ENCODE measurements at places on chromosomes 11 and 22.

DNA sequence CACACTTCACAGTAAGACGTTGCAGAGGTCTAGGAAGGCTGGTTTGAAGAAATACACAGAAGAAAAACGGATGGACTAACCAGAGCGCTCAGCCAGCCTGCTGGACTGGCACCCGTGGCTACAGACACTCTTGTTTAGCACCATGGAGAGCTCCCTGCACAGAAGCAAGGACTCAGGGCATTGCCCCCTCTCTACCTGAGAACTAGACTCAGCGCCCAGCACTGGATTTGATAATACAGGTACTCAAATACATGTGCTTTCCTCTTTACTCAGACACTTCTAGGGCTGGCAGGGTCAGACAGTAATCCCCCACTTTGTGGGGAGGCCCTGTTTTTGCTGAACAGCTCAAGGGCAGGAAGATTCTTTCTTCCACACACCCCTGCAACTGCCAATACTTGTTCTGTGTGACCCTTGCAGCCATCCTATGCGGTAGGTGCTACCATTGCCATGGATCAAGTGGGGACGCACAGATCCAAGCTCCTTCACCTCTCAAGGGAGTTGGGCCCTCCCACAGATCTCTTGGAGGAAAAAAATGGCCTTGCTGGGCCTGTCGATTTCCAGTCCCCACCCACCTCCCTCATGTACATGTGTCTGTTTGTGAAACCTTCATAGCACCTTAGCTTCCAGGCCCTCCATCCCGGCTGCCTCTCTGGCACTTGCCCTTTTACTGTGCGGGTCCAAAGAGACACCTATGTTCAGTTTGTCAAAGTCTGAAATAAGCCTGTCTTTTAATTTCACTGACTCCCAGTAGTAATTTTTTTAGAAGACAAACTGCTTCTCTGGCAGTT is 5.1 kb upstream of the P2RX6 start:
- peak; percentile 63 for DNase-seq

DNA sequence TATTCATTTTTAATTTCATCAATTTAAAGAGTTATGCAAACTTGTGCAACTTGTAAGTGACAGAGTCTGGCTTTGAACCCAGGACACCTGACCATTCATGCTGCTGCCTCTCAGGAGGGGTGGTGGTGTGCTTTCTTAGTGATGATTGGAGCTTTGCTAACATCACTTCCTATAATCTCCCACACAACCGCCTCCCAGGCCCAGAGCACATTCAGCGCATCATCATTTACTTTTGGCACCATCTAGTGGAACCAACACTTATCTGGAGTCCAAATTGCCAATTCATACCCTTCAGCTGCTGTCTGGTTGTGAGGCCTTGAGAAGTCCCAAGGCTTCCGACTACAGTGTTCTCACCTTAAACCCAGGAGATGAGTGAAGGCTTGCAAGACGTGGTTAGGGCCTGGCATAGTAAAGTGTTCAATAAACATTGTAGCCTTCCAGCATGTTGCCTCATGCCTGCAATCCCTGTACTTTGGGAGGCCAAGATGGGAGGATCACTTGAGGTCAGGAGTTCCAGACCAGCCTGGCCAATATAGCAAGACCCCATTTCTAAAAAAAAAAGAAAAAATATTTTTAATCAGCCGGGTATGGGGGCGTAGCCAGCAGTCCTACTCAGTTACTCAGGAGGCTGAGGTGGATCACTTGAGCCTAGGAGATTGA is 1.1 kb upstream of the TTLL1 start:
- DNase-seq: peak; percentile 93

DNA sequence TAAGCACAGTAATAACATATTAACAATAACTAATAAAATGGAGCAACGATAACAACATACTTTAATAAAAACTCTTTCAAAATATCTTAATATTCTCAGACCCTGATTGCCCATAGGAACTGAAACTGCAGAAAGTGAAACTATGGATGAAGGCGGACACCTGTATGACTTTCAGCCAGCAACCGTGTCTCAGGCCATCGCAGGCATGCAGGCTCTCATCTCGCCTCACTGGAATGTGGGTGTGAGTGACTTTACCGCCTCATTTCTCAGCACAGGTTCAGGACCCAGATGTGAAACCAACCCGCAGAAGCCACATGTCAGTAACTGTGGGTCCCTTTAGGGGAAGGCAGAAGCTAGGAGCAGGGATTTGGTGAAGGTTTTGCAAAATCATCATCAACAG is 539.1 kb downstream of the FAM181B start:
- peak; percentile 9 for DNase-seq

- DNase-seq: peak; percentile 4
These were observed 68.7 kb upstream of the GDPD4 start for GRCh38 chr11:77370217-77370616.

- DNase-seq: no peak
These were observed 28.1 kb downstream of the IGSF9B start for GRCh38 chr11:133928628-133929059.

GRCh38 chr11:1005928-1006327 is 30.6 kb downstream of the MUC6 start:
- DNase-seq: peak; percentile 94

DNA sequence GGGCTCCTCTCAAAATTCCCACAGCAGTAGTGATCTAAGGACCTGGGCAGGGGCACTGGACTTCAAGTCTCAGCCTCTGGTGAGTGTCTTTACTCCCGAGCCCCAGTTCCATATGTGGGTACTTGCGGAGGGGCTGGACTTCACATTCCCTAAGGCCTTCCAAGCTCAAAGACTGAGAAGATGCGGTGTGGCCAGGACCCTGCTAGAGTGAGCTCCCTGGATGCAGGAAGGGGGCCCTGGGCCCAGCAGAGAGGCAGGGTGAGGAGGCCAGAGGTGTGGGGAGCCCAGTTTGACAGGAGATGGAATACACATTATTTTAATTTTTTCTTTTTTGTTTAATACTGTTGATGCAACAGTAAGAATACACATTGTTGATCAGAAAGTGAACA is 83.7 kb downstream of the IGLL1 start:
- no peak for DNase-seq

GRCh38 chr11:77658213-77659013 is 20.8 kb upstream of the CLNS1A start:
- no peak for DNase-seq

DNA sequence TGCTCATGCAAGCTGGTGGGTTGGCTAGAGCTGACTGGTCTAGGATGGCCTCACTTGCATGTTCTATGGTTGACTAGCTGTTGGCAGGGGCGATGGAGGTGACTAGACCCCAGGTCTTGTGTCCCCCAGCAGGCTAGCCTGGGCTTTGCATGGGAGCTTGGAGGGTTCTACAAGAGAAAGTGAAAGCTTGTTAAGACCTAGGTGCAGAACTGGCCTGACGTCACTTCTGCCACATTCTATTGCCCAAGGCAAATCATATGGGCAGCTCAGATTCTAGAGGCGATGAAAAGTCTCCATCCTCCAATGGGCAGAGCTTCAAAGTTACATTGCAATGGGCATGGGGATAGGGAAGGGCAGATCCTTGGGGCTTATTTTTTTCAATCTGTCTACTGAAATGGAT is 170.9 kb downstream of the MIAT start:
- peak; percentile 45 for DNase-seq

GRCh38 chr11:48055292-48056132 is 75.2 kb downstream of the PTPRJ start:
- DNase-seq: no peak

DNA sequence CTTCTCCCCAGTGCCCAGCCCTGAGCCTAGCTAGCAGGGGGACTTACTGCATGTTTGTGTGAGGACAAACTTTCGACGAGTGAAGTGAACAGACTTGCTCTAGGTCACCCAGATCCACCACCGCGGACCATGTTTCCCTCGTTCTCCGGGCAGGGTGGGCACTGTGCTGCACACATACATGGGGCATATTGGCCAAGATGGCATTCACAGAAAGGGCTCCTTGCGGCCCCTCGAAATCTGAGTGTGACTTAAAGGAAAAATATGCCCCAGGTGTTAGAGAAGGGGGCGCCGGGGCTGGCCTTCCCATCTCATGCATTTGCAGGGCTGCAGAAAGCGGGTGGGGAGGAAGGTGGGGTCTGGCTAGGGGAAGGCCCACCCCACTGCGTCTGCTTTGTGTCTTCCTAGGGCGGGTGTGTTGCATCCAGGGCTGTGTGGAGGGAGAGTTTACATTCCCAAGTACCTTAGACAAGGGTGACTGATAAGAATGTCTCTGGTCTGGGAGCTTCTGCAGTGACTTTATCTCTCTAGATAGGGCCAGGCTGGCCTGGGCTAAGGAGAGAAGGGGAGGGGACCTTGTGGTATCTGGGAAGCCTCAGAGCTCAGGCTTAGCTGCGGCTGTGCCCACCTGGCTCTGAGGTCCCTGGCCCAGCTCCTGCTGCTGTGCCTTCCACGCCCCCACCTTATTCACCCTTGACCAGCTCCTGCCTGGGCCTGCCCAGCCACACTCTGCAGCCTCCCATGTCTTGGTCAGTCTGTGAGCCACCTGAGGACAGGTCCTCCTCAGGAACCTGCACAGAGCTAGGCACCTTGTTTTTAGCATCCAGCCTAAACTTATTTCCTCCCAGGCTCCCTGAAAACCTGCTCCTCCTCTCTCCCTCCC is 45.8 kb downstream of the LRRC32 start:
- no peak for DNase-seq

- DNase-seq: no peak
These were observed 32.7 kb downstream of the NARS2 start for GRCh38 chr11:78542007-78542406.

DNA sequence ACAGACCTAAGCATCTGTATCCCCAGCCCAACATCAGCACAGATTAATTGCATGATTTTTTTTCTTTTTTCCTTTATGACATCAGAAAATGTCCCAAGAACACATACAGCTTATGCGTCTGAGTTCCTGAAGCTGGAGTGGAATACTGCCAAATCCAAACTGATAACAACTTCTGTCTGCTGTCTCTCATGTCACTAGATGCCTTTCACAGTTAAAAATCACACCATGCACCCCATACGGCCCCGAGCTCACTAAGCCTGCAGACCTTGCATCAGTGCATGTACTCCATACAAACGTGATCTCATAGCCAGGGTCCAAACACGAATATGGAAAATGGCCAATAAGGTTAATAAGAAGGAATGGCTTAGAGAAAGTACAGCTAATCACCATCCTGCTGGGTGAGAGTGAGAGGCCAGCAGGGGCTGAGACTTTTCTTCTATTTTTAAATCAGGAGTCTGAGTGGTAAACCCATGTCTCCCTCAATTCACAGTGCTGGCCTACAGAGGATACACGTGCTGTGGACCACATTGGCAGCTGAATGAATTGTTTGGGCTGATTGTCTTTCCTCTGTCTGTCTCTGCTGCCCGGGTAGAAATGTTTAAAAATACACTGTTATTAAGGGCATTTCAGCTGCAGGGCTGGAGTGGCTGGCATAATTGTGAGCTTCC is 350.6 kb upstream of the RAG2 start:
- DNase-seq: no peak

DNA sequence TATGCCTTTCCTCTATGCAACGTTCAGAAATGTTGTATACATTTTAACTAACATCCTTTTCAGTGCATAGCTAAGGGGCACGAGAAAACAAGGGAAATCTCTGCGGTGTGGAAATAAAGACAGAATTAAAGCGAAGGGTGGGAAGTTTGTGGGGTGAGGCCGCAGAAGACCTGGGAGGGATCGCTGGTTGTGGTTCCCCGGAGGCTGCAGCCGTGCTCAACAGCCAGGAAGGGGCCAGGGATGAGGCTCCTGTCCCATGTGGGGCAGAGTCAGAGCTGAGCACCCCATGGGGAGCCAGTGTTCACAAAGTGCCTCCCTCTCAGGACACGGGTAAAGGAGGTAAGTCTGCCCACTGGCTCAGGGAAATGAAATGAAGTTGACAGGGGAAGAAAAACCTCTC is 67.5 kb downstream of the MYEOV start:
- DNase-seq: no peak

DNA sequence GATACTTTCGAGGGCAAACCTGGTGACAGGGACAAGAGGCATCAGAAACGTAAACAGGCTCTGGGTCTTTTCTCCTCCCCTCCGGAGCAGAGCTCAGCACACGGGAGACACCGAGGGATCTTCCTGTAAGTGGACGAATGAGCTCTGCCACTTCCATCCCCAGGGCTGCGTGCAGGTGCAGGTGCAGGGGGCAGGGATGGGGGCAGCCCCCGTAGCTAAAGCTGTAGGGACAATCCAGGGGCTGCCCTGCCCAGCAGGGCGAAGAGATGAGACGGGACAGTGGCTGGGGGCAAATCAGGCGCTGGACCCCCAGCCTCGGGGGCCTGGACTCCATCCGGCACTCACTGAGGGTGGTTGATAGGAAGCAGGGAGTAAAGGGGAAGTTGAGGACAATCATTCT is 505.4 kb downstream of the BRD1 start:
- DNase-seq: no peak

- DNase-seq: no peak
These were observed 98.8 kb downstream of the HSD17B12 start for GRCh38 chr11:43779306-43779705.

GRCh38 chr11:69861901-69862300 is 42.7 kb upstream of the FGF3 start:
- no peak for DNase-seq

DNA sequence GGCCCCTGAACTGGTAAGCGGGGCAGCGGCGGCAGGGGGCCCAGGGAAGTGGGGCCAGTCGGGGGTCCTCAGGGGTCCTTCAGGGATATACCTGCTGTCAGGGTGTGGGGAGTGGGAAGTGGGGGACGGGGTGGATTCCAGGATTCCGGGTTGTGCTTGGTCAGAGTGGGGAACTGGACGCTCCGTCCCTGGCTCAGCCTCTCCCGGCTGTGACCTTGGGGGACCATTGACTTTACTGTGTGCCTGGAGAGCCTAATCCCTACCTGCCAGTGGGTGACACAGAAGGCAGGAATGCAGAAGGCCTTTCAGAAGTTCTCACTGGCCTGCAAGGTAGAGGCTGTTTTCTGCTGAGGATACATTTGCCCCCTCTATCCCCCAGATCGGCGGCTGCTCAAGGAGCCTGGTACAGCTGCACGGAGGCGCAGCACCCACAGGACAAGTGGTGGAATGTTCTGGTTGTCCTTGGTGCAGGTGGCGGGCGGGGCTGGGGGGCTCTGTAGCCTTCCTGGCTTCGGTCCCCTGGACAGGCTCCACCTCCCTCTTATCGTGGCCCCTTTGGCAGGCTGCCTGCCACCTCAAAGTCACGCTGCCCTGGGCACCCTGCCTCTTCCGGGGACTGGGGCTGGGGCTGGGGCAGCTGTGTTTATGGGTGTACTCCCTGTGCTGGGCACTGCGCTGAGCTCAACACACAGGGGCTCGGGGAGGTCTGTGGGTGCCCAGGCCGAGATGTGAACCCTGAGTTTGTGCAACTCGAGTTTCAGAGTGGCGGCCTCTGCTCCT is 18.4 kb downstream of the KCNQ1 start:
- peak; percentile 52 for DNase-seq

- DNase-seq: no peak
These were observed 113.8 kb downstream of the CADM1 start for GRCh38 chr11:115390441-115390840.

GRCh38 chr11:65903068-65903481 is 2.9 kb upstream of the FOSL1 start:
- DNase-seq: no peak
